ENCODE measurements at places on chromosomes 3 and 15. TPM values are rescaled to one million over a fixed set of nuclear protein-coding genes. Genes with fewer than 3 reads are reported as not detected.

Gene FBXW12
- not detected for total RNA-seq

Gene PIERCE2
- total RNA-seq = not detected

Gene FBLN2
- 84.3 TPM for total RNA-seq

Gene CD200R1
- total RNA-seq = 4.6 TPM

Gene IREB2
- total RNA-seq = 108 TPM

Gene KCNH8
- total RNA-seq = 0.21 TPM

Gene CLDN11
- 4.1 TPM for total RNA-seq

GRCh38 chr15:99110581-99111320, 5.9 kb downstream of the SYNM start:
- DNase-seq = no peak

DNA sequence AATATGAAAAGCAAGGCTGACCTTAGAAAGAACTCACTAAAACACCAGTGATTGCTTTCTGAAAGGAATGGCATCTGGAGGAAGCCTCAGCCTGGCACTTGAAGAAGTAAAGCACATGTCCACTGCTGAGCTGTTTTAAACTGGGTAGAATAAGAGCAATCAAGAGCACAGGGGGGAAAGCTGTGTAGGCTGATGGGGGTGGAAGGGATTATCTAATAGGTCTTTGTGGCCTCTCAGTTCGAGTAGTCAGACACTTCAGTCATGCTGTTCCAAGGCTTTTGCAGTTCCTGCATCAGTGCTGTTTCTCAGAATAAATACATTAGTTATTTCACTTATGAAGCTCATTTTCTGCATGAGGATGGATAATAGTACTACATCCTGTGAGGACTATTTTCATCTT, 22.6 kb downstream of the CCDC191 start:
- no peak for DNase-seq

- DNase-seq = no peak
Measured at GRCh38 chr15:40377606-40378005, 4.9 kb upstream of the KNSTRN start.

GRCh38 chr3:150751781-150752263, 11.1 kb downstream of the SIAH2 start:
- DNase-seq = peak; percentile 52

DNA sequence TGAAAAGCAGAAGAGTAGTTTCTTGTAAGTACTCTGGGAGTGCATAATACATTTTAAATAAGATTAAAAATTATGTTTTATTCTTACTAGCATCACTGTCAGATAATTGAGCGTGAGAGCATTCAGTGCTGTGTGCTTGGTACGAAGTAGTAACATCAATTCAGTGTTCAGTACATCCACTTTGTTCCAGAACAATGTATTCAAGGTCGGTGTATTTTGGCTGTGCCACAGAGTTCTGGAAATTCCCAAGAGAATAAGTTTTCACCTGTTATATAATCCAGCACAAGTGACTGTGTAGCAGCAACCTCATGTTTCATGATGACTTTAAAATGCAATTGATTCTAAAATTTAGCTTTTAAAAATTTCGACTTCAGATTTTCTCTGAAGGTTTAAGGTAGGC, 130.6 kb downstream of the IGF1R start:
- no peak for DNase-seq

DNA sequence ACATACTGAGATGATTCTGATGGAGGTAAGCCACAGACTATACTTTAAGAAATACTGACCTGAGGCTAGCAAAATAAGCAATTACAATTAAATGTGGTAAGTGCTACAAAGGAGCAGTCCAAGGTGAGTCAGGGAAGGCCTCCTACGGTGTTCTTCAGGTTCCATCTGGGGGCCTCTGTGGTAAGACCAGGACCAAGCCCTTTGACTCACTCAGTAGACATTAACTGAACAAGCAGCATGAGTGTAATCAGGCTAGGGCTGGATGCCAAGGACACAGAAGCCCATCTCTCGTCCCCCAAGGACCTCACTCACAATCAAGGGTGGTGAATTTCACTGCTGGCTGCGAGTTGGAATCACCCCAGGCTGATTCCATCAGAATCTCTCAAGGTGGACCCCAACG, 37.3 kb downstream of the DZIP1L start:
- no peak for DNase-seq

GRCh38 chr15:100536733-100537132, 8.0 kb upstream of the CERS3 start:
- DNase-seq = no peak

DNA sequence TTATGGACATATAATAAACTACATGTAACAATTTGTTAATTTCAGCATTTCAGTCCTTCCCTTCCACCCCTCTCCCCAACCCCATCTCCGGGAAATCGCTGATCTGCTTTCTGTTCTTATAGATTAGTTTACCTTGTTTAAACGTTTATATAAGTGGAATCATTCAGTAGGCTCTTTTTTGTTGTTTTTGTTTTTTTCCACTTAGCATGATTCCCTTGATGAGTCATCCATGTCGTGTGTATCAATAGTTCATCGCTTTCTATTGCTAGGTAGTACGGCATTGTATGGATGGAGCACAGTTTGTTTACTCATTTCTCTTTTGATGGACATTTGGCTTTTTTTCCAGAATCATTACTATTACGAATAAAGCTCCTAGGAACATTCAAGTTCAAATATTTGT, 23.5 kb upstream of the AMOTL2 start:
- DNase-seq = no peak

DNA sequence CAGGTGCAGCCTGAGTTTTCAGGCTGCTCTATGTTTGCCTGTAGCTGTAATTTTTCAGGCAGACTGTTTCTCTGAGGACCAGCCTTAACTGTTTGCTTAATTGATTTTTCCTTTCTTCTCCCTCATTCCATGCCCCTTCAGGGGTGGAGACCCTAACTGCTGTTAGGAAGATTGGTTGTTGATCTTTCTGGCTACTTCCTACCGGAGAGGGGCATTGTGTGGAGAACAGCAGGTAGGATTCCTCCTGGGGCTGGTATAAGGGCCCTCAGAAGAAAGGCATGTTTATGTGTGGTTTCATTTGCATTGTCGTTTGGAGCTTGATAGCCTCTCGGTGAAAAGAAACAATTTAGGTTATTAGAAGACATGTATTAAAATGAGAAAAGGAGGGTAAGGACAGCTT, 56.9 kb upstream of the GOLGA6L2 start:
- DNase-seq = no peak

DNA sequence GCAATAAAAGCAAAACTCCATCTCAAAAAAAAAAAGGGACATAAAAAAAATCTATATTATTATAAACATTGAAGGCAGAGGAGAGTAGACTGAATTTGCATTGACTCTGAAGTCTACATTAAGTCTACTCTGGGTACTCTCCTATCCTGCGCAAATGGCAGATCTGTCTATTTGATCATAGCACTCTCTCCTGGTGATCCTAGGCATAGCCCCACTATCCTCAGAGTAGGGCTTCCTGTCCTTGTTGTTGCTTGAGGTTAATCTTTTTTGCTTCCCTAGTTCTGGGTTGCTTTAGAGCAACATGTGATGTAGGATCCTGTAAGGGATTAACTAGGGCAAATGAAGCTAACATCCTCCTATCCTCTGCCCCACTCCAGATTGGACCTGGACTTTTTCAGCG, 82.1 kb upstream of the LRRFIP2 start:
- DNase-seq = no peak

- DNase-seq = peak; percentile 62
Measured at GRCh38 chr15:47439146-47440111, 277.9 kb upstream of the SEMA6D start.

- no peak for DNase-seq
Measured at GRCh38 chr3:137202941-137203340, 245.2 kb downstream of the IL20RB start.

DNA sequence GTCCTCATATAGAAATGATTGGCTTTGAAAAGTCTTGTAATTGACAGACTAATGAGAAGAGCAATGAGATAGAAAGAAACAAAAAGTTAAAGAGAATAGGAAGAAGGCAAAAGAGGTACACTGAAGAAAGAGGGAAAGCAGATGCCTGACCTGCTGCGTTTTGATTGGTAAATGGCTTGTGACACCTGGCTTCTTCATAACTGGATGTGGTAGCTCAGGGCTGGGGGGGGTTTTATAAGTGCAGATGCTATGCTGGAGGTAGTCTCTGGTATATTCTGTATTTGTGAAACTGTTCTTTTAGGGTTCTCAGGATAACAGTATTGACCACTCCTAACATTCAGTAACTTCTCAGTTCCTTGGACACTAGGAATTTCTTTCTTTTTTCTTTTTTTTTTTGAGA, 1.4 kb downstream of the STARD9 start:
- no peak for DNase-seq

DNA sequence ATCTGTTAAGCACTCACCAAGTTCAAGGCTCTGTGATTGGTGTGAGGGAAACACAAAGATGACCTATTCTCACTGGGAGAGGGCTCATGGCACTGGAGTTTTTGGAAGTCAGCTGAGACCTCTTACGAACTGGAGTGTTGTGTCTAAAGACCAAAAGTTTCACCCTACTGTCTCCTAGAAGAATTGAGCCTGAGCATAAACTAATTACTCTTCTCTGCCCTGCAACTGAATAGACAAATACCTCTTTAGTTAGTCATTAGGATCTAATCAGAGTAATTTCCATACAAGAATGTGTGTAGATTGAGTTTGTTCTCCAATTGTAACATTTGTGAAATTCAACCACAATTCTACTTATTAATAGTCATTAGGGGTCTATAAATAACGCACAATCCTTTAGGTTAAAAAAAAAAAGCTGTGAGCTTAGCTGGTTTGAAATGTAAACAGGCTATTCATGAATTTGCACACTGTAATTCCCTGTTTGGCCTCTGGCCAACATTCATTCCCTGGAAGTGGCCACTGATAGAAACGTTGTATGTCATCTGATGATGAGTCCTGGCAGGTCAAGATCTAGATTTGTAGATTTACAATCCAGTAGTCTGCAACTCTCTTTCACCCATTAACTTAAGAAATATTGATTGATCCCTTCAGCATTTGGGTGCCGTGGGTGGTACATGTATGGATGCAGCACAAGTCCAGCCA, 76.8 kb upstream of the SOX14 start:
- DNase-seq = no peak
